ENCODE measurements at places on chromosomes 11 and 22.

DNA sequence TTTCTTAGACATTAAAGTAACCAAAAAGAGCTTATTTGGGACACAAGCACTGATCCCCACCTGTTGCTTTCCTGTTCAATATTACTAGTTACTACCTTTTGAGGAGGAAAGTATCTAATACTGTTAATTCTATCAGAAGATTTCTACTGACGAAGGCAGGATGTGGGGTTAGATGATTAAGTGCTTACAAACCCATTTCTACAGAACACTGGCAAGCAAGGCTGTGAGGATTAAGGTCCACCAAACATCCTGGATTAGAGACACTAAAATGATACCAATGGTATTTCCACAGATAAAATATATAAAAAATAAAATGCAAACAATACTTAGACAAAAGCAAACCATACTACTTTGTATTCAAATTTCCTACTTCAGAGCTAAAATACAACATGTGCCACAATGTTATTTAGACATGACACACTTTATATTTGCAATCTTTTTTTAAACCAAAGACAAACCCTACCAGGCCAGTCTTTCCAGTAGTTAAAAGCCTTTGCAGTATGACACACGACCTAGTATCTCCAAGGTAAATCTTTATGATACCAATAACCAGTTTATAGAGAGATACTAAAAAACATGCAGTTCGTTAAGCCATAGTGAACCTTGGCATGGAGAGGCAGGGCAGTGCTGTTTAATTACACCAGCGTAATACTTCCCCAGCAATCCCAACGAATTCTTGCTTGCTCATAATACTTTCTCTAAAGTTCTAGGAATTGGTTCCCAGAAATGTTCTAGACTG, 71.2 kb upstream of the TP53AIP1 start:
- no peak for DNase-seq

DNA sequence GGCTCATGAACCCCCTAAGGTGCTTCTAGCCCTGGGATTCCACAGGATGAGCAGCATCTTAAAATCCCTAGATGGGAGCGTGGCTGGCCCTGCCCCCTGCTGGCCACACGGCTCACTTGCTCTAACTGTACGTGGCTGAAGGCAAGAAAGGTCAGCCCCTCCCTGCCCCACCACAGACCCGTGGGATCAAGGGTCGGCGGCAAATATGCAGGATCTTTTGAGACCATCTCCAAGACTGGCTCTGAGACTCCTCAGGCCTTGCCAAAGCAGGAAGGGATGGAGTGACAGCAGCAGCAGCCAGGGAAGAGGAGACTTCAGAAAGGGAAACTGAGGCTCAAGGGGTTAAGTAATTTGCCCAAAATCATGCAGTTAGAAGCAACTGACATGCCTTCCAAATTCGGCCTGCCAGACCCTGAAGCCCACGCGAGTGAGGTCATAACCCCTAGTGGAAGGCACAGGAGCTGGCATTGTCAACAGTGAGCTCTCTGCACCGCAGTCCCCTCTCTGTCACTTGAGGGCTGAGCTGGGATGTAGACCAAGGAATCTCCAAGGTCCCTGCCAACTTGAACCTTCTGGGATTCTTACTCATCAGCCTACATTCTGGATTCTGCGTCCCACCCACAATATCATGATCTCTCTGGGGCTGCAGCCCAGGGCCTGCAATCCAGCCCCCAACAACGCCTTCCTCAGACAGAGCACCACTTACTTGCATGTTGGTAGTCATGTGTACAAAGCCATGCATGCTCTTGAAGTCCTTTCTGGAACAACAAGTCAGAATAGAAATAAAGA, 31.4 kb downstream of the CREB3L1 start:
- DNase-seq, result peak; percentile 41

GRCh38 chr11:121456151-121456550, 3.4 kb upstream of the SORL1-AS1 start:
- no peak for DNase-seq

DNA sequence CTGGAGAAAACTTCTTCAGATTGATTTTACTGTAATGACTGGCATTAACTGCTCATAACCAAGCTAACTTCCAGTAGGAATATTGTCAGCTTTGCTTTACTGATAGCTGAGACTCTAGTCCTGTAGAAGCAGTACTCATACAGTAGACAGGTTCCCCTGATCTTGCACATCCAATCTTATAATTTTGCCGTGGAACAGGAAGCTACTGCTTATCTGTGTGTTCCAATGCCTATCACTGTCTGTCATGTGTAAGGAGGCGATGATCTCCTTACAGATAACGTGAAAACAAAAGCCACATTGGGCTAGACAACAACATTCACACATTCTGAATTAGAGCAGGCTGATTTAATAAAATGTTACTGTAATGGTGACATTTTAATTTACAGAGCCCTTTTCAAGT, 13.2 kb downstream of the HSD17B12 start:
- no peak for DNase-seq

GRCh38 chr11:67996622-67997474, 7.0 kb downstream of the UNC93B1 start:
- DNase-seq, result no peak

- DNase-seq, result no peak
These were observed 80.8 kb downstream of the ST3GAL4 start for GRCh38 chr11:126436209-126436755.

DNA sequence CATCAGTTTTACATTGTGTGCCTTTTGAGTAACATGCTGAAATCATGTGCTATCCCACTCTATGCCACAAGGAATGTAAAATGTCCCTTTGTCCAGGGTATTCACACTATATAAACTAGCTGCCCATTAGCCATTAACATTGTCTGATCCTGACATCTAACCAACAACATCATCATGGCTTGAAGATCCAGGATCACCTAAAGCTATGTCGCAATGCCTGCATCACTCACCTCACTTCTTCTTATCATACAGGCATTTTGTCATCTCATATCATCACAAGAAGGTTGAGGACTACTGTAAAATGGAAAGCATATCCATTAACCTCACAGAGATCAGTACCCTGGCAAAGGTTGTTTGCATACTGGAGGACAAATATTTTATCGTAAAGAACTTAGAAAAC, 742.3 kb downstream of the DLG2 start:
- DNase-seq, result no peak
